NCI-H460 (cell line): ENCODE measurements at places on chromosomes 12 and 14. TPM values are rescaled to one million over a fixed set of nuclear protein-coding genes. Genes with fewer than 3 reads are reported as not detected.

- DNase-seq, result no peak
These were observed 1069.1 kb downstream of the SLC6A15 start for GRCh38 chr12:83843541-83843940.

The EML1 gene
- 9.7 and 12.7 TPM in 2 replicates for total RNA-seq

DNA sequence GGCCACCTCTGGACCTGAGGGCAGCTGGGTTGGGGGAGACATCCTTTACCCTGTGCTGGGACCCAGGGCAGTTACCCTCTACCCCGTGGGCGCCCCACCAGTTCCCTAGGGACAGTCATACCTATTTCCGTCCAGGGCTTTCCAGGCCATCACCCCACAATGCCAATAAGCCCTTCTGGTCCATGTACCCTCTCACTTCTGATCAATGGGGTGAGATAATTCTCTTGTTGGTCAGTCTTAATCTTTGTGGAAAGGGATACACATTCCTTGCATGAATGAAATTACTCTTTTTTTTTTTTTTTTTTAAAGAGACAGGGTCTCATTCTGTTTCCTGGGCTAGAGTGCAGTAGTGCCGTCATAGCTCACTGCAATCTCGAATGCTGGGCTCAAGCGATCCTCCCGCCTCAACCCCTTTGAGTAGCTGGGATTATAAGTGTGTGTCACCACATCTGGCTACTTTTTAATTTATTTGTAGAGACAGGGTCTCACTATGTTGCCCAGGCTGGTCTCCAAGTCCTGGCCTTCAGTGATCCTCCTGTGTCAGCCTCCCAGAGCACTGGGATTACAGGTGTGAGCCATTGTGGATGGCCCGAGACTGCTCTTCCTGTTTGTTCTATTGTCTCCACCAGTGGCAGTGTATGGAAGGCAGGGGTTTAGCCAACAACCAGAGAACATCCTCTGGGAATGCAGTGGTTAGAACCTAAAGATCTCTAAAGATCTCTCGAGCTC is 46.3 kb upstream of the STON2 start:
- no peak for DNase-seq

DNA sequence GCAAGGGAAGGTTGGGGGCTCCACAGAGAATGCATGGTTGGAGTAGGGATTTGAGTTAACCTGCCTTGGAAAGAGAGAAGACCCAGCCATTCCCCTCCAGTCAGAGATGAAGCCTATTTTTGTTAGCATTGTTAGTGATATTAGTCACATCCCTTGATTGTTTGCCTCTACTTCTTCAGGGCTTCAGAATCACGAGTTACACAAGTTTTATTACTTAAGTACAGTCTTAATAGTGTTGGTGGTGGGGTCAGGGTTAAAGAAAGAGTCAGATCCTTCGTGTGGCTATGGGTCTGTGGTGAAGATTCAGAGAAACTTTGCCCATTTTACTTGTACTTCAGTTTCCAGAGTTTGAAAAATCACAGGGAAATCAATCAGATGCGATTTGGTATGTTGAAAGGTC is 363.1 kb downstream of the LRIG3 start:
- no peak for DNase-seq
